CD4-positive, CD25-positive, alpha-beta regulatory T cell (primary cell): ENCODE measurements at places on chromosomes 2 and 18.

- DNase-seq: no peak
Observed at GRCh38 chr2:109195193-109196045, 66.4 kb downstream of the SH3RF3 start.

DNA sequence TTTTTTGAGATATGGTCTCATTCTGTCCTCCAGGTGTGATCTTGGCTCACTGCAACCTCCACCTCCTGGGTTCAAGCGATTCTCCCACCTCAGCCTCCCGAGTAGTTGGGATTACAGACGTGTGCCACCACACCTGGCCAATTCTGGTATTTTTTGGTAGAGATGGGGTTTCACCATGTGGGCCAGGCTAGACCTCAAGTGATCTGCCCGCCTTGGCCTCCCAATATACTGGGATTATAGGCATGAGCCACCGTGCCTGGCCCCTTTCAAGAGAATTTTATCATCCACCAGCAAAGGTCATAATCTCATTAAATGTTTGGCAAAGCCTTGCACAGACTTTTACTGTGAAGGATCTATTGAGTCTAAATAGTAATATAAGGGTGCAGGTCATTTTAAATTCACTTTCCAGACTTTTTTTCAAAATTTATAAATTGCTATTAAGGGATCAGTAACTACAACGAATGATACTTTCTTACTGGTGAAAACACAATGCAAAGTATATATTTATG, 2.5 kb downstream of the HADHA start:
- no peak for DNase-seq

DNA sequence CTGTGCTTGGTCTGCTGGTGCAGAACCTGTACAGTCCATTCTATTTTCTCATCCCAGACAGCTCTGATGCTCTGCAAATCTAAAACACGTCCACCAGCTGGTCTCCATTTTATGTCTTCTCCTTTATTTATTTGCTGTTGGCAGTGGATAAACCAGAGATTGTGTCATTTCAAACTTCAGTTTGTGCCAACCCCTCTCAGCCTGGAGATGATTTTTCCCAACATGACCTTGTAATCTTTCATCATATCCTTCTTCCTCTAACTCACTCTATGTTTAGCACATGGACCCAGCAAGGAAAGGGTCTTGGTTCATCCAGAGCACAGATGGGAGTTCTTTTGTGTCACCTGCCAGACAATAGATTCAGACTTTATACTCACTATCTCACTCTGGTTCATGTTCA, 273.2 kb downstream of the MTX2 start:
- DNase-seq: no peak

DNA sequence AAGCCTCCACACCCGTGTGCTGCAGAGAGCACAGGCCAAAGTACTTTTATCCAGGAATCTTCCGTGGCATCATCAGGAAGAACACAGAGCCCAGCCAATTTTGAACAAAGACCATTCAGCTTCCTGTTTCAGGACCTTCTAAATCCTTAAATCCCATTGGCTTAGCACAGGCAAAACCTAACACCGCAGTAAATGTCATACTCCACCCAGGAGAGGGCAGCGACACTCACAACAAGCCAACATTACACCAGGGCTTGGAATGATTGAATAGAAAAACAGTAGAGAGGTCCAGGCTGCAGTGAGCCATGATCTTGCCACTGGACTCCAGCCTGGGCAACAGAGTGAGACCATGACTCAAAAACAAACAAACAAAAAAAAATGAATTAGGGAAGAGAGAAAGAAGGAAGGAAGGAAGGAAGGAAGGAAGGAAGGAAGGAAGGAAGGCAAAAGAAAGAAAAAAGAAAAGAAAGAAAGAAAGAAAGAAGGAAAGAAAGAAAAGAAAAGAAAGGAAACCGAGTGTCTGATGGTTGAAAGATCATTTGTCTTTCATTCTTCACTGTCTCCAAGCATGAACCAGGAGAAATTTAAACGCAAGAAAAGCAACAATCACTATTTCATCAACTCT, 144.6 kb upstream of the SATB2 start:
- no peak for DNase-seq

- DNase-seq: no peak
Observed at GRCh38 chr18:9140381-9140780, 3.8 kb downstream of the ANKRD12 start.

DNA sequence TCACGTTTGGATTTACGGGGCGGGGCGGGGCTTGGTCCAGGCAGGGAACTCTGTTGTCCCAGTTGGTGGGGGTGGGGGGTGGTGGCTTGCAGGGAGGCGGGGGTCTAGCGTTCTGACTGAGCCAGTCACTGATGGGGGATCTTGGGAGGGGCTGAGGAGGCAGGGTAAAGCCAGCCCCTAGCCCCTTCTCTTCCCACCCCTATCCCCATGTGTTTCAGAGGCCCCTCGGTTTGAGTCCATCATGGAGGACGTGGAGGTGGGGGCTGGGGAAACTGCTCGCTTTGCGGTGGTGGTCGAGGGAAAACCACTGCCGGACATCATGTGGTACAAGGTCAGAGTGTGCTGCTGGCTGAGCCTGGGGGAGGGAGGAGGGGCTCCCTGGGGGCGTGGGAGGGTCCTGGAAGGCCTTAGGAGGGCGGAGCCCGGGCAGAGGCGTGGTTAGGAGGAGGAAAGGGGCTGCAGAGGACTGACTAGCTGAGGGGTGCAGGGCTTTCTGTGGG, 22.0 kb upstream of the GMPPA start:
- no peak for DNase-seq

GRCh38 chr2:171513719-171514160, 8.5 kb upstream of the CYBRD1 start:
- no peak for DNase-seq

GRCh38 chr18:70273021-70273420, 15.8 kb upstream of the SOCS6 start:
- DNase-seq: no peak

DNA sequence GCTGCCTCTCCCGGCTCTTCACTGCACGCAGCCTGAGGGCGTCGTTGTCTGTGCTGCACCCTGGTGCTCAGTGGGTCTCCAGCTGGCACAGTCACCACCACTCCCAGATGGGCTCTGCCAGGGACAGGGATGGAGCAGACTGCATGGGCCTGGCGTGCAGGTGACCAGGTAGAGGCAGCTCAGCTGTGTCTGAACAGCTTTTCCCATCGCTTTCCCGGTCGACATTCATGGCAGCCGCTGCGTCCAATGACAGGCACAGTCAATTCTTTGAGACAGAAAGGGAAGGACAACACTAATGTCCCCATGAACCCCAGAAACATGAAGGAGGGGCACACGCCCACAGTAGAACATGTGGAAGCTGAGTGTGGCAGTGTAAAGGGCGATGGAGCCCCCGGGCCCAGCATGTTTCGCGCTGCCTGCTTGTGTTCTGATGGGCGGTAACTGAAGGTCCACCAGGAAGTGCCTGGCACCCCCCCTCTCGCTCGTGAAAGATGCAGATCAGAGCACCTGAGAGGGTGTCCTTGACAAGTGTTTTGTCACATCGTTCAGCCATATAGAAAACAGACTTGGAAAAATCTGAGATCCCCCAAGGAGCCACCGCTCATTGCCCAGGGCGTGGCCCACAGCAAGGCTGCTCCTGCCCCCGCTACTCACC, 122.4 kb downstream of the NFATC1 start:
- DNase-seq: no peak

DNA sequence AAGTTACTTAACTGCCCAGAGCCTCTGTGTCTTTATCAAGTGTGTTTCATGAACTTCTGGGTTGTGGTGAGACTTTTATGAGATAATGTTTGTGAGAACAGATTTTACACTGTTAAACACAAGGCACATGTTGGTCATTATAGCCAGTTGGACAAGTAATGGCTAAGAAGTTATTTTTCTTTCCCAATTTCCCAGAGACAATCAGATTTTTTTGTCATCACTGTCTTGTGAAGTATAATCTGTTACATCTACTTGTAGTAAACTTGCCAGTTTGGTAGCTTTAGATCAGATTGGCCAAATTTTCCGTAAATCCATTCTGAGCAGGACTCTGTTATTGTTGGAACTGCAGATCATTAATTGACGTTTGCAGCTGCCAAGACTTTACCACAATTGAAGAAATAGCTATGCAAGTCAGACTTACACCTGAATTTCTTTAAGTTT, 838.8 kb downstream of the SLC4A3 start:
- DNase-seq: no peak

DNA sequence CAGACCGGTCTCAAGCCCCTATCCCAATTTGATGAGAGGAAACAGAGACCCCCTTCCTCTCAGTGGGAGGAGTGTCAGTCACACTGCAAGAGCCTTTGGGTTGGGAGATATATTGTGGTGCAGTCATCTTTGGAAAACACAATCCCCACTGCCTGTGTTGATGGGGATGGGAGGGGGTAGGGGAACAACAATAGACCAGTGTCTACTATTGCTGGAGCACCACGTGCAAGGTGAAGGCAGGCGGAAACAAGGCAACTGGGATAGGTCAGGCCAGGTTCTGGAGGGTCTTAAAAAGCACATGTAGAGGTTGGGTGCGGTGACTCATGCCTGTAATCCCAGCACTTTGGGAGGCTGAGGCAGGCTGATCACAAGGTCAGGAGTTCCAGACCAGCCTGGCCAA, 127.9 kb downstream of the ZFP36L2 start:
- no peak for DNase-seq

DNA sequence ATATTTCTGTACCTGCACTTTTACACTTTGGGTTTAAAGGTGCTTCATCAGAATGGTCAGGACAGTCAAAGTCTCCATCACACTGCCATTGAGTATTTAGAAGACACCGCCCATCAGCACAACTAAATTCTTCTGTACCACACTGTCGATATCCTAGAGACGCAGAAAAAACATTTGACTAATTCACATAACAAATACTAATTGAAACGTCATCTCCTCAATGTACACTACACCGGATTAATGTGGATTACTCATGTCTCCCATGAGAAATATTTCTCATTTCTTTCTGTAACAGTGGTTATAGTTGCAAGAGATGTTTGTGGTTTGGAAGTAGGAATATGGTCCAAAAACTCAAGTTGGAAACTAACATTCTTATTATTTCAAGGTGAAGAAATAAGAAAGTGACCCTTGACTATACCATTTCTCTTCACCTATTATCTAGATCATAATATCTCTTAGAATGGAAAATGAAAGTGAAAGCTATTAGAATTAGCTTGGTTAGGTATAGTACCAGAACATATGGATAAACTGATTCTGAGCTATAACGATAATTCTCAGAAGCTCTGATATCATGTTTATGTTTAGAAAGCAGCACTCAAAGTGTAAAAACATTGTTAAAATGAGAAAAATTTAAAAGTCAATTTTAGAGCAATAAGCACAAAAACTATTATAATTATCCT, 1627.7 kb downstream of the LRP1B start:
- no peak for DNase-seq

GRCh38 chr2:224046752-224047151, 7.7 kb upstream of the SERPINE2 start:
- no peak for DNase-seq
